NCI-H187 treated with DMSO at 0.1 percent for 48 hours (cell line): ENCODE measurements at places on chromosomes 1 and 21.

GRCh38 chr21:29827236-29827635 is 112.6 kb downstream of the GRIK1 start:
- DNase-seq: no peak

DNA sequence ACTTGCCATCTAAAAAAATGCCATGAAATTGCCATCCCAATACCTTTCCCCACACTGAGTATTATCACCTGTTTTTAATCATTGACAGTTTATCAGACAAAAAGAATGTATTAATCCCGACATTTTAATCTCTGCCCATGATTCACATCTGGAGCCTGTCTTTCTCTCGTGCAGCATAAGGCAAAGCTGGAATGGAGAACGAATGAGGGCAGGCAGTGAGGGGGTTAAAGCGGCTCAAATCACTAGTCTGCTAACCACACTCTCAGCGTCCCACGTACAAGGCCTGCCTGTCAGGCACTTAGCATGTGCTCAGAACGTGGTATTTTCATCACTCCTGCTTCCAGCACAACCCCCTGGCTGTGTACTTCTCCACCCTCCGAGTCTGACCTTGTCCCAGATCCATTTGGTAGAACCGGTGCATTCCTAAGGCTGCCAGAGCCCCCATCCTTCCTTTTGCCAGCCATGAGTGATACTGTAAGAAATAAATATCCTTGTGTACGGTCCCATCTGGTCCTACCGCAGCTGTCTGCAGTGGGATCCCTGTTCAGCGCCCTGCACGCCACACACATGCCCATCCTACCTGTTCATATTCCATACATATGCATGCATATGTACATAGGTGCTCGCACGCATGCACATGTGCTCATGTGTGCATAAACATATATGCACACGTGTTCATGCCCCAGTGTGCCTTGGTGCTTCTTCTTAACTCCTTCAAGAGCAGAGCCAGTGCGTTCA is 34.6 kb upstream of the FHAD1 start:
- DNase-seq: no peak

DNA sequence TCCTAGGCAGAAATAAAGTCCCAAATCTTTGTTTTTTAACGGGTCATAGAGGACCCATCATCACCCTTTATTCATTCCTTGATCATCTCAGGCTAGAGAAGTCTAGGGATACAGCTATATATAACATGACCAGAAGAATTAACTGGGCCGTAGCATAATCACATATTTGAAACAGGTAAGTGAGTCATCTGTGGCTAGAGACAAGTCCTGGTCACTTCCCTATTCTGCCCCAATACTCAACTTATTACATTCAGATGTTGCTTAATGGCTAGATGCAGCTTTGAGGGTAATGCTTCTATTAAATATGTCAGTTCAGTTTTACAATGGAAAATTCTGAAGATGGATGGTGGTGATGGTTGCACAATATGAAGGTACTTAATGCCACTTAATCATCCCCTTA is 47.0 kb downstream of the EXO1 start:
- no peak for DNase-seq

- DNase-seq: no peak
Measured at GRCh38 chr1:224292419-224292818, 37.6 kb downstream of the NVL start.

DNA sequence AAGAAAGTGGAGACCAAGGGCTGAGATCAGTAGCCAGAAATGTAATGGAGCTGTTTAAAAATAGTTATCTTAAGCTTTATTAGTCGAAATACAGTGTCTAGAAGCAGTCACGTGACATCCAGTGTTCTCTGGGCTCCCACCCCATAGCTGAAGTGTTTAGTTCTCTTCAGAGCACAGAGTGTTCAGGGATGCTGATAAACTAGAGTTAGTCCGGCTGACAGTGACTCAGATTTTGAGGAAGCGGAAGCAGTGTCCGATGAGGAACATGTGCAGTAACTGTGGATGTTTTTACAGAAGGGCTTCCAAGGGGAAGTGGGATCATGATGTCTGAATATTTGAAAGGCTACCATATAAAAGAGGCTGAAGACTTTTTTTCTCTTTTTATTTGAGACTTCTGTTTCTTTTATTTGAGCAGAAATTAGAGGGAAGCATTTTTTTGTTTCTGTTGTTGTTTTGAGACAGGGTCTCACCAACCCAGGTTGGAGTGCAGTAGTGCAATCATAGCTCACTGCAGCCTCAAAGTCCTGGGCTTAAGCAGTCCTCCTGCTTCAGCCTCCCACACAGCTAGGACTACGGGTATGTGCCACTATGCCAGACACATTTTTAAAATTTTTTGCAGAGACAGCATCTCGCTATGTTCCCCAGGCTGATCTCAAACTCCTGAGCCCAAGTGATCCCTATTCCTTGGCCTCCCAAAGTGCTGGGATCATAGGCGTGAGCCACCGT is 124.2 kb downstream of the GALNT2 start:
- no peak for DNase-seq

DNA sequence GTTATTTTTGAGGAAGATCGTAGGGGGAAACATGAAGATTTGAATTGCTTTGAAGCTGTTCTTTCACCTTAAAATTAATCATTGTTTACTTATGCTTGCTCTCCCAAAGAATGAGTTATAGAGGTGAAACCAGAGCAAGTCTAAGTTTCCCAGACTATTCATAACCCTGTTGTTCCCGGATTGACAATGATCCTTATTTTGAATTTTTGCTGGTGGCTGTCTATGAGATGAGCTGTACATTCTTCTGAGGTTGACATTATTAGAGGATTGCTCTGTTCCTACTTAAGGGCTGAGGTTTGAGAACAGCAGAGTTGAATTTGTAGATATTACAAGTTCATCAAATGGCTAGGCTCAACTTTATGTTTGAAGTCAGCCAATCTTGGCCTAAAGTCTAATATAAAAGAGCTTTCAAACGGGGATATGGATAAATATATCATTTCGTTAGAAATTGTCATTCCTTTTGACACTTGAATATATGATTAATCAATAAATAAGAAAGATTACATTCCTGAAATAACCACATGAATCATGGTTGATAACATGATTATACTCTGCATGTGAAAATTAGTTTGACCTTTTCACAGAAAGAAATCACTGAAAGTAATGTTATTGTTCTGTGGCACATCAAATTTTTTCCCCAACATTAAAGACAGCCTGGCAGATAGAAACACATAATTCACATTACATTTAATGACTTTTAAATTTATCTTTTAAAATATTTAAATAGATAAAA is 19.1 kb upstream of the PDE4B start:
- no peak for DNase-seq

GRCh38 chr1:77349275-77349674 is 67.5 kb downstream of the AK5 start:
- no peak for DNase-seq

GRCh38 chr21:14699433-14700407 is 153.6 kb upstream of the SAMSN1 start:
- DNase-seq: no peak

DNA sequence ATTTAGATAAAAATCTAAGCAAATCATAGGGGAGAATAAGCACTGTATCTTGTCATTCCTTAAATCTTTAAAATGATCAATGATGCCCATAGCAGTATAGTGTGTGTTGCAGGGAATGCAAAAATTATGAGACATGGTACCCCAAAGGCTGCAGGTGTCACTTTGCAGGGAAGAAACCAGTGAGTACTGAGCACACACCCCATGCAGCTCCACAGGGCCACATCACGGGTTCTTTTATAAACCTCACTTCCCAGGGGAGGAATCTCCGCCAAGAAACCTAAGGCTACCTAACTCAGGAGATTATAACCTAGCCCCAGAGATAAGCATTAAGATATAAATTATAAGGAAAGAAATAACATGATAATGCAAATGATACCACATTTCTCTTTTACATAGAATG is 115.6 kb downstream of the APP start:
- no peak for DNase-seq
